ENCODE measurements at places on chromosomes 5 and 9. TPM values are rescaled to one million over a fixed set of nuclear protein-coding genes. Genes with fewer than 3 reads are reported as not detected.

Gene MARCOL
- not detected for total RNA-seq

DNA sequence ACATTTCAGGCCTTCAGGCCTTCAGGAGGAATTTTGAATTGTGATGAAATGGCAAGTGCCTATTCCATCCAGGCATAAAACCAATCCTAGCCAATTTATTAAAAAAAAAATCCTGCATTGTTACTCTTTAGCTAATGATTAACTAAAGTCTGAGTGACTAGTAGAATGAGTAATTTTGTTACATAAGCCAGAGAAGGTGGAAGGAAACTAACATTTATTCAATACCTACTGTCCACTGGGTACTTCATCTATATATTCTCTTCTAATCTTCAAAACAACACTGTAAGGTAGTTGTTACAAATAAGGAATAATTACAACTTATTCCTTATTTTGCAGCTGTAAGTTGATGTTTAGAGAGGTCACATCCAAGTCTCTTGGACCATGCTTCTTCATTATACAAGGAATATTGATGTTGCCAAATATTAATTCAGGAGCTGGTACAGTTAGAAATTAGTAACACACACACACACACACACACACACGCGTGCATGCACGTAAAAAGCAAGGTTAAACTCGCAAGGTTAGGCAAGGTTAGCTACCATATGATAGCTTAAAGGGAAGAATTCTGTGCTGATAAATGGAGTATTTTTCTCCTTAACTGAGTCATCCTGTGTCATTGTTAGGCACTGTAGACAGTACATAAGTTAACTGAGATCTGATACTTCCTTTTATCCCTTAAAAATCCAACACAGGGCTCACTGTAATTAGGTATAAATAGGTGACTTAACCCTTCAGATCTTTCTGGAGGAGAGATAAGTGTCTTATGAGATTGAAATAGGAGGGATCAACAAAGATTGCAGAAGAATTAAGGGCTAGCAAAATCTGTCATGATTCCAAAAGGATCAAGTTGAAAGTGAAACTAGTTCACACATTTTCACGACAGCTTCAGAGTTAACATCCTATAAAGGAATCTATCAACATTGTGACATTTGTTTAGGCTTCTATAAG, 596.9 kb downstream of the PDE4D start:
- no peak for DNase-seq

- DNase-seq = no peak
Measured at GRCh38 chr9:35308316-35308715, 146.5 kb downstream of the UNC13B start.

- no peak for DNase-seq
Measured at GRCh38 chr9:127333221-127334064, 63.5 kb upstream of the SLC2A8 start.

DNA sequence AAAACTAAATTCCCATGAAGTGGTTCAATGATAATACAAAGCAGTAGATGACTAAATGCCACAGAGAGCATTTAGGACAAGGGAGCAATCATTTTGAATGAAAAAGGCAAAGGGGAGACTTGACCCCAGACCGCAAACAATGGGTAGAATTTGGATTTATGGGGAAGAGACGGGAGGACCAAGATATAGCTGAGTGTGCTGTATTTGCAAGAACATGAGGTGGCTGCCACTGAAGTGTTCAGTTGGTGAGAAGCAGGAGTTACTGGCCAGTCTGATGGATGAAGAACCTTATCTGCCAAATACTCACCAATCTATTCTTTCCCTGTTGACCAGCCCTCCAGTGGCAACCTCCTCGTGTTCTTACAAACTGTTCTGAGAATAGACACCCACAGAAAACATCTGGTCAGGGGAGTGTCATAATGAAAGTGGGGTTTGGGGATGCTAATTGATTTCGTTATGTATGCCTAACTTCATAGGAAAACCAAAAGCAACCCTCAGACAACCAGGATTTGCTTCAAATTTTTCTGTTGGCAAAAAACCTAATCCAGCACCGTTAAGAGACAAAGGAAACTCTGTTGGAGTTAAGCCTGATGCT, 19.8 kb downstream of the TDRD7 start:
- DNase-seq = no peak

Gene CREBRF
- total RNA-seq = 58.4 TPM

Gene SLCO6A1
- not detected for total RNA-seq
